ENCODE measurements at places on chromosomes 12 and 14. TPM values are rescaled to one million over a fixed set of nuclear protein-coding genes. Genes with fewer than 3 reads are reported as not detected.

Gene TIGAR
- total RNA-seq = 20.7 TPM

Gene KCNC2
- total RNA-seq = 0.43 TPM

Gene DDX11
- total RNA-seq = 18.1 TPM

Gene EIF2S3B
- total RNA-seq = 9.5 TPM

Gene MANSC4
- total RNA-seq = not detected

Gene DCN
- total RNA-seq = 125 TPM

Gene GNS
- 166 TPM for total RNA-seq

Gene BEGAIN
- total RNA-seq = not detected

Gene CCNT1
- 46.6 TPM for total RNA-seq

Gene IFI27
- total RNA-seq = 51.4 TPM

Gene TFCP2
- total RNA-seq = 7.8 TPM

Gene PZP
- not detected for total RNA-seq

Gene C12orf60
- total RNA-seq = 0.32 TPM

Gene BHLHE41
- 6.8 TPM for total RNA-seq

Gene TAS2R20
- 5.5 TPM for total RNA-seq

Gene FOXG1
- total RNA-seq = not detected

Gene PPP4R4
- total RNA-seq = under 0.01 TPM

Gene TGFB3
- 7.7 TPM for total RNA-seq

Gene TMEM132C
- not detected for total RNA-seq

Gene CYP27B1
- total RNA-seq = 0.97 TPM

Gene TMEM117
- 13.5 TPM for total RNA-seq

Gene PAH
- not detected for total RNA-seq

Gene SRGAP1
- 14.5 TPM for total RNA-seq

Gene OR6S1
- total RNA-seq = not detected

Gene PRPF40B
- total RNA-seq = 11.3 TPM

Gene MMP17
- 8.6 TPM for total RNA-seq

Gene LTB4R2
- 3.9 TPM for total RNA-seq

Gene TAS2R31
- total RNA-seq = 7.3 TPM

Gene CD69
- total RNA-seq = not detected

Gene NPAS3
- total RNA-seq = 0.86 TPM

Gene PTGR2
- total RNA-seq = 4.8 TPM

Gene MAP1LC3B2
- total RNA-seq = 0.43 TPM

Gene PRH2
- 0.32 TPM for total RNA-seq

Gene FAM161B
- 5.2 TPM for total RNA-seq

Gene SERPINA1
- not detected for total RNA-seq

Gene MDM2
- 151 TPM for total RNA-seq

Gene NFATC4
- 56.4 TPM for total RNA-seq

Gene DIO2
- 31.5 TPM for total RNA-seq
